ENCODE measurements at places on chromosomes 3 and 15. TPM values are rescaled to one million over a fixed set of nuclear protein-coding genes. Genes with fewer than 3 reads are reported as not detected.

NR2F2 gene
- total RNA-seq: 114 TPM

CFAP44 gene
- total RNA-seq: 19.6 TPM

GPR15 gene
- total RNA-seq: 1.8 TPM

GREM1 gene
- 0.18 TPM for total RNA-seq

CLK3 gene
- total RNA-seq: 97.8 TPM

RETNLB gene
- total RNA-seq: not detected

ACTC1 gene
- total RNA-seq: 0.51 TPM

GRCh38 chr3:187999821-188000220 is 154.1 kb upstream of the LPP start:
- no peak for DNase-seq

- no peak for DNase-seq
Observed at GRCh38 chr3:59246719-59247401, 197.0 kb upstream of the CFAP20DC start.

- no peak for DNase-seq
Observed at GRCh38 chr15:89002281-89002761, 85.9 kb upstream of the ABHD2 start.

DNA sequence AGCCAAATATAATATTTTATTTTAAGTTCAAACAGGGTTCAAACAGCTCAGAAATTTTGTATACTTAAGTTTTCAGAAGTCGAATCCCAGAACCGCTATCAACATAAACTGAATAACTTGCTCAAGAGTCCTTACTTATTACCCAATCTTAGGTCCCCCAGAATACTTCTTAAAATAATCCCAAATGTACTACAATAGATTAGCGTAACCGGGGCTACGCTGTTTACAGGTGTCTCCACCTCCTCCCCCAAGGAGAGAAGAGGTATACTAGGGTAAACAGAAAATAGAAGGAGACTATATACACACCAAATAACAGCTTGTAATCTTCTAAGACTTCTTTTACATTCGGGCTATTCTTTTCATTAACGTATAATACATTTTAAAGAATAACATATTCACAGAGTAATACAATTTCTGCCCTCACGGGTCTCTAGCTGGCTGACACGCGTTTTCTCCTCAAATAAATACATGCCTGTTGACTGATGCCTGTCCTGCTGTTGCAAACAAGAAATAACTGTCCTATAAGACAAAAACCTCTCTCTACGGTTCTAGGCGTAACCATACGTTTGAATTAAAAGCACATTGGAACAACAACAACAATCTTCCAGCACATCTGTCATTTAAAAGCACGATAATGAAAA is 1.3 kb downstream of the DENND4A start:
- DNase-seq: no peak

- DNase-seq: no peak
Observed at GRCh38 chr3:60774617-60775016, 476.6 kb downstream of the FHIT start.

DNA sequence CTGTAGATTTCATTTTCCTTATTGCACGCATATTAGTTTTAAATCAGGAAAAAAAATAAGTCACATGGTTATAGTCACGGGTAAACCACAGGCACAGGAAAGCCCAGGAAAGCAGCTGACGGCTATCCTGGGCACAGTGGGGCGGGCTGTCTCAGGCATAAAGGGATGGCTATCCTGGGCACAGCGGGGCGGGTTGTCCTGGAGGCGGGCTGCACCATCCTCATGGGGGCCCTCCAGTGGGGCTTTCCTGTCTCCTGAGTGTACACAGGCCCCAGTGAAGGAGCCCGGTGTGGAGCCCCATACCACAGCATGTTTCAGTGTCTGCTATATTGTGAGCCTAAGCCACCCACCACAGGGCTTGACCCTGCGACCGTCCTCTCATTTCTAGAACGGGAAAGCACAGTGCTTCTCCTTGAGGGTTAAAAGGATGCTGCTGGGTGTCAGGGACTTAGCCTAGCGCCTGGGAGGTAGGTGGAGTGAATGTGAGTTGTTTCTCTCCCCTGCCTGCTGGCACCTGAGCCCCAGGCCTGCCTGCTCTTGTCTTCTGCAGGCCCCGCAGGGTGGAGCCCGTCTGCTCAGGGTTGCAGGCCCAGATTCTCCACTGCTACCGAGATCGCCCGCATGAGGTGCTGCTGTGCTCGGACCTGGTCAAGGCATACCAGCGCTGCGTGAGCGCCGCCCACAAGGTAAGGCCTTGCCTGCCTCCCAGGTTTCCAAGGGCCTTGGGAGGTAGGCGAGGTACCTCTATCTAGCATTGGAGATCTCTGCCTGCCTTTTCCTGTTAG is 25.9 kb upstream of the PLXNA1 start:
- peak; percentile 77 for DNase-seq

DNA sequence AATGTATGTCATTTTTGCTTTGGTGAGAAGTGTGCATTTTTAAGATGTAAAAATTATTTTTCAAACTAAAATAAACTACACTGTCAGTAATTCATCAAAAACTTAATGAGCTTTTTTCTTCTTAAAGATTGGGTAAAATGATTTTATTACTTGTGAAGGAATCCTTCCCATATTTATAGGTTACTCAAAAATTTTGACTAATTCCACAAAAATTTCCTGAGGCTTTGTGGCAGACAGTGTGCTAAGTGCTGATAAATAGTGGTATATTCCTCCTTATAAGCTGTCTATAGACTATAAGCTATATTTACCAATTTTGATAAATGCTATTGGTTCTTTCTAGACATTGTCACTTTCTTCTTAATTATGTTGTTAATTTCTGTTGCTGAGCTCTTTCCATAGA is 284.5 kb upstream of the SEMA6D start:
- no peak for DNase-seq

All from spleen (tissue), 13 donors.